ENCODE measurements at places on chromosomes 12 and 14.

DNA sequence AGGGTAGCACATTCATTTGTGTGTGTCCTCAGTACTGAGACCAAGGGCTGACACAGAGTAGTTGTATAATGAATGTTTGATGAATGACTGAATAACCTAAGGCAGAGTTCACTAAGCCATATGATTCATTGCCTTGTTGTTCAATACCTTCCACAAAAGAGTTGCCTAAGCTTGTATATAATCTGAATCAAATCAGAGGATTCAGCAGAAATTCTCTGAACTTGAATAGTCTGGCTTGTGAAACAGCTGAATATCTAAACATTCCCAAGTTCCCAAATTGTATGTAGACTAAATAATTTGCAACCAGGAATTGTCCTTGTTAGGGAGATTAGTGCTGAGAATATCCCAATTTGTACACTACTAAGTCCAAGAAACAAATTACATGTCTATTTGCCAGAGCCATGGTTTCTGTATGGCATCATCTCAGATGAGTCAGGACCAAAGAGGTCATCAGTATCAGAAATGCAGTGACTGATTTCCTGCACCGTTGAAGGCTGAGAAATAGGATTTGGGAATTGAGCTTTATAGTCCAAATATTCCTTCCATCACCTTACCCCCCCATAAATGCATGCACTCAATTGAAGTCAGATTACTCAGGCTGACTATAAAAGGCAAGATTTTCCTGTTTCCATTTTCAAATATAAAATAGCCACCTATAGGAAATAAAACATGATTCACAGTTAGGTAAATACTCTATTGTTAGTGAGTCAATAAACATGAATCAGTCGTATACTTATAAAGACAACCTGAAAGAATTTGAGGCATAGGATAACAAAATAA is 168.7 kb downstream of the PHLDA1 start:
- DNase-seq = no peak

GRCh38 chr12:51219322-51219721 is 1.5 kb upstream of the POU6F1 start:
- DNase-seq = no peak

GRCh38 chr14:55467307-55467706 is 26.9 kb upstream of the TBPL2 start:
- no peak for DNase-seq

- no peak for DNase-seq
These were observed 149.1 kb downstream of the GLT1D1 start for GRCh38 chr12:129002427-129002826.

GRCh38 chr12:5723711-5724252 is 221.3 kb downstream of the ANO2 start:
- DNase-seq = peak; percentile 69

DNA sequence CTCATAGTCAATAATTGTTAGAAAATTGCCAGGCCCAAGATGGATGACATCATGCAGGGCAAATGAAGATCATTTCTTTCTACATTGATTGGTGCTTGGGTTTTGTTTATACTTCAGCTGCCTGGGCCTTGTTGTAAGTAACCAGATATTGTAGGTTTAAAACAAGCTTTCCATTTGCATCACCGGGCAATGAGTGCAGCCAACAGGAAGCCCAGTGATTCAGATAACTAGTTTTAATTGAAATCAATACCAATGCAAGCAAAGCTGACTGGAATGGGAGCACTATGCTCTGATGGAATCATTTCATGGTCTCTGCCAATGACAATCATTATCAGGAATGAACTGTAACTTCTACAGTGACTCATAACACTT is 279.3 kb downstream of the DUSP6 start:
- DNase-seq = no peak

DNA sequence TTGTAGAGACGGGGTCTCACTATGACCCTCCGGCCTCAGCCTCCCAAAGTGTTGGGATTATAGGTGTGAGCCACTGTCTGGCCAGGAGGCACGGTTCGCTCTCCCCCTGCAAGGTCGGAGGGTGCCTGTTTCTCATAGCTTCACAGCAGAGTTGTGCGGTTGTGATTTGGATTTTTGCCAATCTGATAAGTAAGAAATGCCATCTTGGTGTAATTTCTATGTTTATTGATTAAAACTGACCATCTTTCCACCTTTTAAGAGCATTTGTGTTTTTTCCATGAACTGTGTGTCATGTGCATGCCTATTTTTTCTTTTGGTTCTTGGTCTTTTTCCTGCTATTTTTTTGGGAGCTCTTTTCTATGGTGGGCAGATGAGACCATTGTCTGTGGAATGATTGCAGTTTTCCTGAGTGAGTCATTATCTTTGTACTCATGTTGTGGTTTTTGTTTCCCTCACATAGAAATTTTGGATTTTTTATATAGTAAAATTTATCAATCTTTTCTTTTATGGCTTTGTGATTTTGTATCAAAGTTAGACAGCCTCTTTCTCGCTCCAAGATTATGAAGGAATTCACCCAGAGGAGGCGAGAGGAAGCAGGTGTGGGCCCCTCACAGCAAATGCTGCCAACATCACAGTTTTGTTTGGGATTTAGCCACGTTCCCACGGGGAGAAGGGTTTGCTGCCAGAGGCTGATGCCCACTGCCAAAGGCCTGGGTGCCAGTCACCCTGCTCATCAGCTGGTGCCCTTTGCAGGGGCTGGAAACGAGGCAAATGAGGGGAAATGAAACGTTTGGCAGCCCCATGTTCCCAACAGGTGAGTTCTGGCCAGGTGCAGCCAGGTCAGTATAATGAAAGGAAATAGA is 47.2 kb downstream of the RFX4 start:
- DNase-seq = peak; percentile 7
